Type B pancreatic cell (in vitro differentiated cells): ENCODE measurements at places on chromosomes 4 and X. TPM values are rescaled to one million over a fixed set of nuclear protein-coding genes. Genes with fewer than 3 reads are reported as not detected.

Gene UGT2A1
- total RNA-seq, result not detected in 2 replicates

Gene SRPX2
- total RNA-seq, result 7.7 and 13.6 TPM in 2 replicates

Gene MID2
- 7.2 and 18.6 TPM in 2 replicates for total RNA-seq

Gene GYPB
- not detected in 2 replicates for total RNA-seq

Gene DRD5
- total RNA-seq, result 0.58 TPM in 1 of 2 replicates, not detected in the other

Gene LGI2
- 1.1 and 5.4 TPM in 2 replicates for total RNA-seq

Gene DCAF8L2
- not detected in 2 replicates for total RNA-seq

Gene BMPR1B
- 2.4 and 9.3 TPM in 2 replicates for total RNA-seq

DNA sequence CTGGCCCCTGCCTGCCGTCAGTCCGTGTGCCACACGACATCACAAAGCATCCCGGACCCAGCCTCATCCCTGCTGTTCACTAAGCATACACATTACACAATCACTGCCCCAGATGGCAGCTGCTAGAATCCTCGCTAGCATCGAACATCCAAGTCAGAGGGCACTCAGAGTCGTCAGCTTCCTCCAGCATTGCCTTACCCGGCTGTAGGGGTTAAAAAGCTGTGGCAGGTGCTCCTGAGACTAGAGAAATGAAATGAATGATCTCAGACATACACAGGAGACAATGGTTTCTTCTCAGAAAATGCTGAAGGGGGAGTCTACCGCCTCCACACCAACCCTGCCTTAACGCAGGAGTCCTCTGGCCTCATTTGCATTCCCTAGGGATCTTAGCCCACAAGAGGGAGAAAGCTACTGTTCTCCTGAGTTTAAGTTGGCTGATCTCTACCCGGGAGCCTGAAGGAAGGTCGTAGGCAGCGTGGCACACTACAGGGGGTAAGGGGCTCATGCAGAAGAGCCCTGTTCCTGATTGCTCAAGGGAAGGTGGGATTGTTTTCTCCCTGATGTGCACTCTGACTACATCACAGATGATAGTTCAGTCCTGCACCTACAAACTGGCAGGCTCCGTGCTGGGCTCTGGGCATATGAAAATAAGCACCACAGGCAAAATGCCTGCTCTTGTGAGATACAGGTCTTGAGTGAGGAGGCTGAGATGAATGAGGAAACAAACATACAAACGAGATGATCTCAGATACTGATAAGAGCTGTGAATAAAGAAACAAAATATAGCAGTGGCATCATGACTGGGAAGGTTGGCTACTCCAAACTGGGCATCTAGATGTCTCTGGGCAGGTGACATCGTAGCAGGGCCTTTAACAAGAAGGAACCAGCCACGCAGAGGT is 2.6 kb upstream of the KIAA0232 start:
- peak overlapping the region; percentile 87 for H3K27ac ChIP-seq
- H3K4me1 ChIP-seq, result peaks cover 17% of the 10 kb centered on the region
- H3K27me3 ChIP-seq, result peaks cover 49% of the 10 kb centered on the region

DNA sequence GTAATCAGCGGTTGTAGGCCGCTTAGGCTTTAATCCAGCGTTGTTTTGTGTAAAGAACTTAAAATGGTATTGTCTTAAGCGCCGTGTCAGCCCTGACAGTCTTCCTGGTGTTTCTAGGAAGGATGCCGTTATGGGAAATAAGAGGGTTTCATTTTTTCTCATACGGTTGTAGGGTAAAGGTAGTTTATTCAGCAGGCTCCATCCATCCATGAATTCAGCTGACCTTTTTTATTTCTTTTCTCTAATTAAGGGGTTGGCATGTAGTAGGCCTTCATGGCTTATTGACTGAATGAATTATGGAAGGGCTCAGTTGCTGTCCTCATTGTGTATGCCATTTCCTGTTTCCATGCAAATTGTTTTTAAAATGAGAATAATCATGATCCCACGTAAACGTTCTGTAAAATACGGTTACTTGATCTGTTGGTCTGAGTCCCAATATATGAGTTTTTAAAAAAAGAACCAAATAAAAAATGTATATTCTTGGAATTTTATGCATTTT is 693 bp downstream of the OCIAD1 start:
- H3K4me1 ChIP-seq, result peaks cover 14% of the 10 kb centered on the region
- H3K27ac ChIP-seq, result peak overlapping the region; percentile 99
- H3K27me3 ChIP-seq, result peaks cover 5% of the 10 kb centered on the region
- H3K36me3 ChIP-seq, result peaks cover 15% of the 10 kb centered on the region
- no peak for DNase-seq
- peak overlapping the region; percentile 100 for H3K4me3 ChIP-seq

DNA sequence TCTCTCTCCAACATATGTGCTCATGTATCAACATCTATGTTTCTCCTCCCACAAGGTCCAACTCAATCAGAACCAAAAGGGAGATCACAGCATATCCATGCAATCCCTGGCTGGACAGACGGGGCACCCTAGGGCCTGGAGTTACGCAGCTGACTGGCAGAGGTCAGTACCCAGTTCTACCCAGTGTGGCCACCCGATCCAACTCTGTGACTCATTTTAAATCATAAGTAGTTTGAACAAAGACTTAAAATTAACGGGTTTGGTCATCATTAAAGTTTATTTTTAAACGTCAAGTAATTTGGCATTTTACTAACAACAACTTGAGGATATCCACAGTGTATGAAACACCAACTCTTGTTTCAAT is 59.5 kb downstream of the APBB2 start:
- H3K4me3 ChIP-seq, result no peak overlapping the region
- DNase-seq, result no peak
- no peaks in the 10 kb centered on the region for H3K27me3 ChIP-seq
- H3K27ac ChIP-seq, result no peak overlapping the region

DNA sequence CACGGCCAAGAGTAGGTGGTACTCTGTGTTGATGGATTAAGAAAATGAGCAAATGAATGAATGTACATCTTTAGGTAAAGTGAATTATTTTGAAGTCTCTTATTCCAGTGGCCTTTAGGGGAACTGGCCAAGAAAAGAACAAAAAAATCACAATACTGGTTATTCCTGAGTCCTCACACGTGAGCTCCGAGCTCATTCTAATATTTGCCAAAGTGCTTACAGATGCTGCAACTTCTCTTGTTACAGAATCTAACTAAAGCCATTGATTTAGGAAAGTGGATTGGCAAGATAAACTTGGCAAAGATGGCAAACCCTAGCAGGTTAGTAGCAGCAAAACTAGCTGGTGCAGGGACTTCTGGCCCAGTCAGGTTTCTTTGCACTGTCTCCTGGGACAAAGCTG is 37.6 kb downstream of the IDS start:
- no peak for DNase-seq
- peaks cover 3% of the 10 kb centered on the region for H3K36me3 ChIP-seq
- H3K4me1 ChIP-seq, result no peaks in the 10 kb centered on the region
- no peak overlapping the region for H3K27ac ChIP-seq
- H3K27me3 ChIP-seq, result no peaks in the 10 kb centered on the region

GRCh38 chrX:38817004-38817703 is 15.9 kb downstream of the MID1IP1 start:
- no peak for DNase-seq
- H3K4me3 ChIP-seq, result no peak overlapping the region
- no peak overlapping the region for H3K27ac ChIP-seq
- no peaks in the 10 kb centered on the region for H3K27me3 ChIP-seq

- peaks cover 23% of the 10 kb centered on the region for H3K4me1 ChIP-seq
- no peak overlapping the region for H3K4me3 ChIP-seq
- DNase-seq, result no peak
- H3K27ac ChIP-seq, result no peak overlapping the region
- H3K36me3 ChIP-seq, result peaks cover 57% of the 10 kb centered on the region
Observed at GRCh38 chr4:76993787-76994641, 44.5 kb downstream of the SEPTIN11 start.

DNA sequence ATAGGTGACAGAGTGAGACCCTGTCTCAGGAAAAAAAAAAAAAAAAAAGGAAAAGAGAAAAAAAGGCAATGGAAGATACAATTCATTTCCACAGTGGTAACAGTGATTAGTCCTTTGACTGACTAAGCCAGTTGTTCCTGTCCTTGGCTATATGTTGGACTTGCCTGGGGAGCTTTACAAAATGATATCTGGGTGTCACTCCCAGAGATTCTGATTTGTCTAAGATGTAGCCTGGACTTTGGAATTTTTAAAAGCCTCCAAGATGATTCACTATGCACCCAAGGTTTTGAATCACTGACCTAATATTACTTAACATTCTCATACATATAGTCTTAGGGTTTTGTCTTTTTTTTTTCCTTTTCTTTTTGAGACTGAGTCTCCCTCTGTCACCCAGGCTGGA is 16.9 kb downstream of the HELQ start:
- H3K27ac ChIP-seq, result no peak overlapping the region
- no peak overlapping the region for H3K4me3 ChIP-seq
- H3K4me1 ChIP-seq, result no peaks in the 10 kb centered on the region
- H3K36me3 ChIP-seq, result peaks cover 14% of the 10 kb centered on the region

GRCh38 chrX:11438767-11439166 is 145.6 kb downstream of the AMELX start:
- H3K4me1 ChIP-seq, result peaks cover 8% of the 10 kb centered on the region
- no peaks in the 10 kb centered on the region for H3K36me3 ChIP-seq
- DNase-seq, result no peak
- H3K4me3 ChIP-seq, result no peak overlapping the region

GRCh38 chrX:1545776-1546408 is 8.9 kb upstream of the P2RY8 start:
- no peaks in the 10 kb centered on the region for H3K4me1 ChIP-seq
- H3K27ac ChIP-seq, result peak overlapping the region; percentile 44
- no peak overlapping the region for H3K4me3 ChIP-seq

DNA sequence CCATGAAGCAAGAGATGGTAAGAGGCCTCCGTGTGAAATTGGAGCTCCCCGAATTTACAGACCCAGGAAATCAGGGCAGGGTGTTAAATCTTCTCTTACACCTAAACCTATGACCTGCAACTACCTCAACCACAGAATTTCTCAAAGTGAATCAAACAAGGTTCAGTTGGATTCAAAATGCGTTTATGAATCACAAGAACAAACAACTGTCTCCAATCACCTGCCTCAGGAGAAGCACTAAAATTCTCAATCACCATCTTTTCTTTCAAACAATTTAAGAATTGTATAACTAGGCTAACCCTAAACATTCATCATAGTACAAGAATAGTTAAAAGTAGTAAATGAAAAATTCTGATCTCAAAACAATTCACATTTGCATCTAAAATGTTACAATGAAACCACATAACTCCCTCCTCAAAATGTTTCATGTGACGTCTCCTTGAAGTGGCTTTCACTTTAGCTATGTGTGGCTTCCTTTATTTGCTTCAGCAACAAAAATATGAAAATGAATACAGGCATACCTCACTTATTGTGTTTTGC is 19.2 kb downstream of the PPP3CA start:
- peaks cover 5% of the 10 kb centered on the region for H3K36me3 ChIP-seq
- no peak overlapping the region for H3K4me3 ChIP-seq
- H3K27me3 ChIP-seq, result no peaks in the 10 kb centered on the region
- peaks cover 9% of the 10 kb centered on the region for H3K4me1 ChIP-seq

GRCh38 chrX:71637253-71637618 is 18.9 kb upstream of the CXCR3 start:
- no peaks in the 10 kb centered on the region for H3K36me3 ChIP-seq
- H3K4me1 ChIP-seq, result no peaks in the 10 kb centered on the region
- H3K27ac ChIP-seq, result no peak overlapping the region
- DNase-seq, result no peak

GRCh38 chr4:141802333-141802732 is 165.9 kb downstream of the IL15 start:
- H3K4me3 ChIP-seq, result no peak overlapping the region
- no peaks in the 10 kb centered on the region for H3K27me3 ChIP-seq
- H3K4me1 ChIP-seq, result no peaks in the 10 kb centered on the region
- no peaks in the 10 kb centered on the region for H3K36me3 ChIP-seq
- DNase-seq, result no peak

DNA sequence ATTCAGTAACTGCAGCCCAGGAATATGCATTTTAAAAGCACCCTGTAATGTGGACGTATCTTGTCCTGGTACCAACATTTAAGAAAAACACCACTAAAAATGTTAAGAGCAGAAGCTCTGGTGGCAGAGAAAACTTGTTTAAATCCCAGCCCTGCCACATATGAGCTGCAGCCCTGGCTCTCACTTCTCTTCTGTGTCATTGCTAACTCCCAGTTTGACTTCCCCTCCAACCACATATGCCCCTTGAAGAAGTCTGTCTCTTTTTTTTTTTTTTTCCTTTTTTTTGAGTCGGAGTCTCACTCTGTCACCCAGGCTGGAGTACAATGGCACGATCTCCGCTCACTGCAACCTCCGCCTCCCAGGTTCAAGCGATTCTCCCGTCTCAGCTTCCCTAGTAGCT is 14.8 kb downstream of the LHFPL1 start:
- no peaks in the 10 kb centered on the region for H3K27me3 ChIP-seq
- H3K4me3 ChIP-seq, result no peak overlapping the region
- peaks cover 14% of the 10 kb centered on the region for H3K4me1 ChIP-seq
- no peaks in the 10 kb centered on the region for H3K36me3 ChIP-seq
- no peak for DNase-seq
